ENCODE measurements at places on chromosomes 16 and 17.
A peak's percentile ranks its signal among the peaks of the same experiment; 100 is the strongest.

DNA sequence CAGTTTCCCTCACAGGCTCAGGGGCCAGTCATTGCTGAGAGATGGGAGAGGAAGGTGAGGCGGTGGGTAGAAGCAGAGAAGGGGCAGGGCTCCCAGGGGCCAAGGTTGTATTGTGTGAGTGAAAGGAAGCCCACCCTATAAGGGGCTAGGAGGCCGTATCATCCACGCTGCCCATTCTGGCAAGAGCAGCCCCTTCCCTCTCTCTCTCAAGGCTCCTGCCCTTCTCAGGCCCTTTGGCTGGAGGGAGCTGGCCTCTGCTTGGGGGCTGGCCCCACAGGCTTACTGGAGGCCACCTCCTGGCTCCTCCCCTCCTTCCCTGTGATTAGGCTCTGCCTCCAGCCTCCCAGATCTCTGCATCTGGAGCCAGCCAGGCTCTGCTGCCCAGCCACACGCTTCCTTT is 7.6 kb downstream of the TBKBP1 start:
- DNase-seq = no peak

DNA sequence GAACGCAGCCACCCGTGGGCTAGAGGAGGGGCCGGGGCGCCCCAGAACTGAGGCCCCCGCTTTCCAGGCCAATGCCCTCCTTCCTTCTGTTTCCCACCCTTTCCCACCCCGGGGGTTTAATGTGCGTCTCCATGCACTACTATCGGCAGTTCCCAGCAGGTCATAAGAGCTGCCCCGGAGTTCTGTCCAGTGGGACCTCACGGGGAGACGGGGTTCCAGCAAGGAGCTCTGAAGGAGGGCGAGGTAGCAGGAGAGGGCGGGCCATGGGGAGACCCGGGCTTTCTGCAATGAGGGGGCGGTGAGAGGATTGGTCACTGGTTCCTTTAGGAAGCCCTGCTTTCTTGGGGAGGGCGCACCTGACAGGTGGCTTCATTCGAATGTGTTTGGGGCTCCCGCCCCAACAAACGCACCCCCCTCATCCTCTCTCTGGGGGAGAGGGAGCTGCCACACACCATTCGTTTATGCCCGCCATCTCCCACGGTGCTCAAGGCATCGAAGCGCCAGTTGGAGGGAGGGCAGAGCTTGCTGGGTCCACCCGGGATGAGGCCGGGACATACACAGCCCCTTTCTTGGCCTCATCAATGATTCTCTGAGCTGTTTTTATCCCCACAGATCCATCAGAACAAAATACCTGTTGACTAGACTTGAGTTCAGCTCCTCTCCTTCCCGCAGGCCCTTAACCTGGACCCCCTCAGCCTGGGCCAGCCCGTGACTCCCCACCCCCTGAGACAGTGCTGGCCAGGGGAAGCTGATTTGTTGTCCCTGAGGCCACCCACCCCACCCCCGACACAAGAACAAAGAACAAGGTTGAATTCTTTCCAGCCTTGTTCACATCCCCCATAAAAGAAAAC is 44.1 kb downstream of the SLC7A5 start:
- no peak for DNase-seq

- DNase-seq = no peak
Observed at GRCh38 chr17:48043176-48043575, 5.0 kb upstream of the NFE2L1 start.

GRCh38 chr17:15663691-15664090 is 20.4 kb downstream of the TRIM16 start:
- DNase-seq = no peak

GRCh38 chr17:8927395-8927794 is 38.1 kb downstream of the PIK3R5 start:
- DNase-seq = no peak

GRCh38 chr17:10294180-10294579 is 78.6 kb downstream of the MYH13 start:
- no peak for DNase-seq

DNA sequence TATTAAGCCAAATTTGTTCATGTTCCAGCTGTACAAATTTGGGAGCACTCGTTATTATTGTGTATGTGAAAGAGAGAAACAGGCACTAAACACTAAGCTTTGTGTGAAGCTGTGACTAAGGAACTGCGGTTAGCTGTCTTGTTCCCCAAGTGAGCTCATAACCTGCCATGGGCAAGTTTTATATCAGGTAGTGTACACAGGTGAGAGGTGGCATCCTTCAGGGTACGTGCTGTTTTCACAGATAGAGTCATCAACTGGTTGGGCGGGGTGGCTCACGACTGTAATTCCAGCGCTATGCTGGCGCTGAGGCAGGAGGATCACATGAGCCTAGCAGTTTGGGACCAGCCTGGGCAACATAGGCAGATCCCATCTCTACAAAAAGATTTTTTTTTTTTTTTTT is 2.8 kb downstream of the DNAJA3 start:
- DNase-seq = no peak

DNA sequence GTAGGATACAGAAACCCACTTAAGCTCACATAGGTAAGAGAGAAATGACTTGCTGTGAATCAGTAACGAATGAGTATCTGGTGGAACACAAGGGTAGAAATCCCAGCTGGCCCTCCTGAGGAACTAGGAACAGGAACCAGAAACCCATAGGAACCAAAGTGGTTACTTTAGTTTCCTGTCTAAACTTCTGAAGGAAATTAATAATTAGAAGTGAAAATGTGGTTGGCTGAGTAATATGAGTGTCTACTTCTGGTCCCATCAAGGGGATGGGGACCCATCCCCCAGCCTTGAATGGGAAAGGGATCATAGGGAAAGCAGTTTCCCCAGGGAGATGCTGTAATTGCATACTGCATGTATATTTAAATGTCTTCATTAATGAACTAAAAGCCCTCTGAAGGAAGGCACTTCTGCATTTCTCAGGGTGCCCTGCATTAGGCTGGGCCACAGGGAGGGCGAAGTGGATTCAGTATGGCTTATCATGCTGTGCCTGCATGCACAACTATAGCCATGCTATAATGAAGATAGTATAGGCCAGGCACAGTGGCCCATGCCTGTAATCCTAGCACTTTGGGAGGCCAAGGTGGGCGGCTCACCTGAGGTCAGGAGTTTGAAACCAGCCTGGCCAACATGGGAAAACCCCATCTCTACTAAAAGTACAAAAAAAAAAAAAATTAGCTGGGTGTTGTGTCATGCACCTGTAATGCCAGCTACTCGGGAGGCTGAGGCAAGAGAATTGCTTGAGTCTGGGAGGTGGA is 45.6 kb downstream of the CYB5B start:
- no peak for DNase-seq

DNA sequence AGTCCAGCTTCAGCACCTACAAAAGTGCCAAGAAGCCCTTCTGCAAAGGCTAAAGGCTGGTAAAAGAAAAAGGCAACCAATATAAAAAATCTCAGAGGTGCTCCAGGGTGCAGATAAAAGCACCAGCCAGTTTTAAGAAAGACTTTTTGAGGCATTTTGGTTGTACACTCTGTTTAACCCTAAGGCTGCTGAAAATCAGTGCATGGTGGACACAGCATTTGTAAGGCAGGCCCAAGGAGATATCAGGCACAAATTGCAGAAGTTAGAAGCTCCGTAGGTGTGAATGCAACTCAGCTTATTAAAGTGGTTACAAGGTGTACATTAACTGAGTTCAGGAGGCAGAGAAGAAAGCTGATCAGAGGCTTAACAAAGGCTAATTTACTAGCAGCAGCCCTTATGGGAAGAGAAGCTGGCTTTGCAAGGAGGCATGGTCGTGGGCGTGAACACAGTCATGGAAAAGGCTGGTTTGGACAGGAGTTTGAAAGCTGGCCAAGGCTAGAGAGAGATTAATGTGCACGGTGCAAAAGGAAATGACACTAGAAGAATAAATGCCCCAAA is 21.1 kb downstream of the ACSM1 start:
- DNase-seq = no peak

- no peak for DNase-seq
Observed at GRCh38 chr16:68889508-68890150, 46.3 kb downstream of the TANGO6 start.

DNA sequence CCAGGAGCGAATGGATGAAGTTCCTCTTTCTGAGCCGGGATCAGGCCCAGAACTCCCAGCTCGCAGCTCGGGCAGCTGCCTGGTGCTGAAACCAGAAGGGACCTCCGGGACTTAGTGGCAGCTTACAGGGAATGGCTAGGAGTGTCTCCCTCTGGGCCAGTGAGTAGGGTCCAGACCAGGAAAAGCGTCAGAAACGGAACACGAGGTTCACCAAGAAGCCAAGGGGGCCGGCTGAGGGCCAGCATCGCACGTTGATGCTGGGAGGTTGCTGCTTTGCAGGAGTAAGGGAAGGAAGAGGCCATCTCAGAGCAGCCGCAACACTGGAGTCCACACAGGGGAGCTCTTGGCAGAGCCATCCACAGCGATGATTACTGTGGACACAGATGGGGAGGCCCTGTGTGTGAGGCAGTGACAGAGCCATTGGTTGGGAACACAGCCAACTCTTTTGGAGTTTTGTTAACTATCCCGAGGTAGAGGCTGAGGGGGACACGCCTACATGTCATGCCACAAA is 74.0 kb upstream of the CREBBP start:
- DNase-seq = peak; percentile 55

DNA sequence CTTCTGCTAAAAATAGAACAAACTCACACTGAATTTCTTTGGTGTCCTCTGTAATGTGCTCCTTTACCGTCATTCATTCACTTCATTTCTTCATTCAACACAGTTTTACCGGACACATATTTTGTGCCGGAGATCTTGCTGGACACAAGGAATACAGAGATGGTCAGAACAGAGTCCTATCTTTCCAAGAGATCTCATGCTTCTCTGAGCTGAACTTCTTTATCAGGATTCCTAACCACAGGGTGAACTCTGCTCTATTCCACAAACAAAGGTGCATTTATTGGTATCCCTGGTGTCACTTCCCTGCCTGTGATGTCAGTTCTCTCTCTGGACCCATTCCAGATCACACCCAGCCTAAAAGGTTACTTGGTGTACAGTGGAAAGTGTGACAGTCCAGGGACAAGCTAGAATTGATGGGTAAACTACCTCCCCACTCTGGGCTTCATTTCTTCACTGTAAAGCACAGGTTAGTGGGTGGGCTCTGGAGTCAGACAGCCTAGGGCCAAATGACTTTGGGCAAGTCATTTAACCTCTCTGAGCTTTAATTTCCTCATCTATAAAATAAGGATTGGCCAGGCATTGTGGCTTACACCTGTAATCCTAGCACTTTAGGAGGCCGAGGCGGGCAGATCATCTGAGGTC is 4.2 kb downstream of the IFI35 start:
- DNase-seq = no peak

DNA sequence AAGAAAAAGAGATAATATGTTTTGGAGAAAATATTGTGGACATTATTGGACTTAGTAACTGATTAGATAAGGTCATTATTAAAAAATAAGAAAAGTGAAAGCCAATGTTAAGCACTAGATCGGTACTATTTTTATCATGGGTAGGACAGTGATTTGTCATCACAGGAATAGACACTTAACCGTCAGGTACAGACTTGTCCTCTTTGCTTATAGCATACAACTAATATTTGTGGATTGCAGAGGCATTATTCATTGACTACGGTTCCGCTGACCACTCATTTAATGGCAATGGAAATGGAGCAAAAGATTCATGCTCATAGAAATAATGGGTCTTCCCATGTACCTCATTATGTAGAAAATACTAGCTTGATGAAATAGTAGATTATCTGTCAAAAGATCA is 596.3 kb upstream of the CA10 start:
- DNase-seq = no peak

- DNase-seq = no peak
Observed at GRCh38 chr16:4093495-4094126, 22.6 kb downstream of the ADCY9 start.

DNA sequence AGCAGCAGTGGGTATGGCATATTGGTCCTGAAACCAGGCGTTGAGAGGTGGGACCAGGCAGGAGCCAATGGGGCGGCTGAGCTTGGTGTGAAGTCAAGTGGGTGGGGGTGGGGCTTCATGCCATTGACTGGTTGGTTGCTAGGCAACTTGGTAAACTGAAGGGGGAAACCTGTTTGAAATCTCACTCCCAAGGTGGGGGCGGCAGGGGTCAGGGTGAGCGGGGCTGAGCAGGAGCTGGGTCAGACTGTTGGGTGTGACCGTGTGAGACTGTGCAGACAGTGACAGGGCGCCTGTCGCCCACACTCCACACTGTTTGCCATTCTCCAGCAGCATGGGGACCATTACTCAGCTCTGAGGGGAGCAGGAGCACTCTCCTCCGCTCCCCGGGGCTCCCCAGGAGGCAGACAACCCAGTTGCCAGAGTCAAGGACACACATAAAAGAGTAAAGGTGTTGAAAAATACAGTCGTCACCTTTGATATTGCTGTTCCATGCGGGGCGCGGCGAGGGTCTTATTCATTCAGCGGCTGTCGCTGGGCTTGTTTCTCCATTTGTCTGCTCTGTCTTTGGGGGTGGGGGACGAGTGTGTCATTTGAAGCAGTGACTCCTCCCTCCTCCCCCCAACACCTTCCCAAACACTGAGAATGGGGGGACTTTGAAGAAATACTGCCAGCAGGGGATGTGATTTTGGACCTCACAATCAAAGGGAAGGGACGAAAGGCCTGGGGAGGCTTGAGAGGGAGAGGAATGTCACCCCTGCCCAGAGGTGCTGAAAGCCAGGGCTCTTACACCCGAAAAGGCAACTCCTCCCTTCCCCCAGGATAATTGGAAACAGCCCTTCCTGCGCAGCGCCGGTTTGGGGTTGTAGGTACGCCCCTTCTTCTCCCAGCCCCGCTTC is 1.2 kb upstream of the EFNB3 start:
- peak; percentile 56 for DNase-seq

DNA sequence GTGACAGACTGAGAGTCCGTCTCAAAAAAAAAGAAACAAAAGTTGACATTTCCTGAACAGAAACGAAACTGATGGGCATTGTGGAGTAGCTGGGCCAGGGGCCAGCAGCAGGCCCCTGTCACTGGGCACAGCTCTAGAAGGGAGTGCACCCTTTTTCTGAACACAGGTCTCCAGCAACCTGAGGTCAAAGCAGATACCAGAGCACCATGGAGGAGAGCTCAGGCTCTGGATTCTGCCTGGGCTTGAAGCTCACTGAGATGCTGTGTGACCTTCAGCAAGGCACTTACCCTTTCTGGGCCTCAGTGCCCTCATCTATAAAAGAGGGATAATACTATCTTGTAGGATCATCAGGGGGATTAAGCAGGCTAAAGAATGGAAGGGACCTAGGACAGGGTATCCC is 5.0 kb downstream of the SBK1 start:
- no peak for DNase-seq

DNA sequence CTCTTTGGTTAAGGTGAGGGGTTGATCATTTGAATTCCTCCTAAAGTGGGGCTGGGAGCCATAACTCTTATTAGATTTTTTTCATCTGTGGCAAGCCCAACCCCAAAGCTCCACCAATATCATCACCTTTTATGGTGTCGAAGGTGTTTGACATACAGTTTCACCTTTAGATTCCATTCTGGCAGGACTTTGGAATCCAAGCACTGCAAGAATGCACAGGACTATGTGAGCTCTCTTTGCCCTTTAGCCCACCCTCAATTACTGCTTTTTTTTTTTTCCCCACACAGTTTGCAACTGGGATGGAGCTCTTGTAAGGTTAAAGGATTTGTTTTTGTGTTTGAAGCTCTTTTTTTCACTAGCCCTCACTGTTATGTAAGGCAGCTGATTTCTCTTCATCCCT is 154.0 kb upstream of the KCNJ16 start:
- no peak for DNase-seq

- no peak for DNase-seq
Observed at GRCh38 chr16:57639172-57639887, 10.9 kb downstream of the ADGRG1 start.

- no peak for DNase-seq
Observed at GRCh38 chr17:82662711-82663261, 14.5 kb upstream of the WDR45B start.

GRCh38 chr16:55569025-55569424 is 2.5 kb downstream of the CAPNS2 start:
- peak; percentile 98 for DNase-seq

GRCh38 chr16:12228602-12229499 is 252.3 kb downstream of the SNX29 start:
- DNase-seq = peak; percentile 76
